GM20000 (cell line): ENCODE measurements at places on chromosomes 2 and 18.

DNA sequence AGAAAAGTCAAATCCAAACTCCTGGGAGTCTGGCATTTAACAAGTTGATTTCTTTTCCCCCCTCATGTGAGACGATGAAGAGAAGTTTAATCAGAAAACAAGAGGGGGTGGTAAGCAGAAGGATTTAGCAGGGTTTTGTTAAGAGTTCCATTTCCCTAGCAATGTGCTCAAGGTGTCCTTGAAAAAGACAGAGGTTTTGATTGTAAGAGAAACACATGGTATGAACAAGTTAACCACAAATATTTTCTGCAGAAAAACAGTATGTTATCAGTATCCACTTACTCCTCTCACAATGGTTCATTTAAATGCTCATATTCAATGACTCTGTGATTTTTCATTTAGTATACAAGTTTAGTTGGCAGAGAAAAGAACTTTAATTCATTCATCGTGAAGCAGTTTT lies 26.8 kb downstream of the LAMA1 start:
- no peak for DNase-seq

- no peak for DNase-seq
These were observed 18.9 kb downstream of the CELF4 start for GRCh38 chr18:37546651-37547050.

DNA sequence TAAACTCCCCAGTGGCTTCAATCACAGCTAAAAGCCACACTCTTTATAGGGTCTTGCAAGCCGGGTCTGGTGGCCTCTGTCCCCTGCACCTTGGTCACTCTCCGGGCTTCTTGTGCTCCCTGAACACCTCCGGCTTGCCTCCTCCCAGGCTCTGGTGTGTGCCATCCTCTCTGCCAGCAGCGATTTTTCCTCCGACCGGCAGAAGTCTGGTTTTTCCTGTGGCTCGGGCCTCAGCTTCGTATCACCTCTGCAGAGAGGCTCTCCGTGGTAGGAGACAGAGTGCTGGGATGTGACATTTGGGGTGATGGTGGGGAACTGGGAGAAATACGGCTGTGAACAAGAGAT lies 58.8 kb upstream of the HPCAL1 start:
- no peak for DNase-seq

GRCh38 chr2:227608561-227609338 lies 5.9 kb downstream of the SCYGR3 start:
- no peak for DNase-seq

- DNase-seq, result no peak
These were observed 15.1 kb downstream of the KLF11 start for GRCh38 chr2:10058251-10059015.

DNA sequence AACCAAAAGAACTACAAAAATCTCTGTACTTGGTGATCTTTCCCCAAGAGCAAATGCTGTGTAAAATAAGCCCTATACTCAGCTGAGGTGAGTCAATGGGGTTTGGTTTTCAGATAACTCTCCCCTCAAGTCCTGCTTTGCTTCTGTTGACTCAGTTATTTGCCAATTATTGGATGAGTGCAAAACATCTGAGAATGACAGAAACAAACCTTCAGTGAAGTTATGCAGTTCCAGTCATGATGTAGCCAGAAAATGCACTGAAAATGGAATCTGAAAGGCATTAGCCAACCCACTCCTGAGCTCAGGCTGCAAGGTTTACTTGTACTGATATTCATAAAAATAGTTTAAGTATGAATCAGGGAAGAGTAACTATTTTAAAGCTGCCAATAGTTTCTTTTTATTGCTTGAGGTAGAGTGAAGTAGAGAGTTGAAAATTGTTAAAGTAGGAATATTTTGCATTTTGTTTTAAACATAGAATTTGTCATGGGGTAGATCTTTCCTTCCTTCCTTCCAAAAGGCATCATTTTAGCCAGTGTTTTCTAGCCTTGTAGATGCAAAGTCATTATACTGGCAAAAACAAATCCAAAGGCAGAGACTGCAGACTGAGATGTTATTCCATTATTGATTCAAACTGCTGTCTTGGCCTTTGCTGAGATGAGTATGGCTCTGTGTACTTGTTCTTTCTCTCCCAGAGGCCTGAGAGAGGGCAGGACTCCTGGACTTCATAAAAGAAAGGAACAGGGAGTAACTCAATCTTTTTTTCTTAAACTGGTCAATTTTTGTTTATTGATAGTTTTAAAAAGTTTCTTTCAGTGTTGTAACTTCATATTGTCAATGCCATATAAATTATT lies 215.3 kb downstream of the RND3 start:
- no peak for DNase-seq

DNA sequence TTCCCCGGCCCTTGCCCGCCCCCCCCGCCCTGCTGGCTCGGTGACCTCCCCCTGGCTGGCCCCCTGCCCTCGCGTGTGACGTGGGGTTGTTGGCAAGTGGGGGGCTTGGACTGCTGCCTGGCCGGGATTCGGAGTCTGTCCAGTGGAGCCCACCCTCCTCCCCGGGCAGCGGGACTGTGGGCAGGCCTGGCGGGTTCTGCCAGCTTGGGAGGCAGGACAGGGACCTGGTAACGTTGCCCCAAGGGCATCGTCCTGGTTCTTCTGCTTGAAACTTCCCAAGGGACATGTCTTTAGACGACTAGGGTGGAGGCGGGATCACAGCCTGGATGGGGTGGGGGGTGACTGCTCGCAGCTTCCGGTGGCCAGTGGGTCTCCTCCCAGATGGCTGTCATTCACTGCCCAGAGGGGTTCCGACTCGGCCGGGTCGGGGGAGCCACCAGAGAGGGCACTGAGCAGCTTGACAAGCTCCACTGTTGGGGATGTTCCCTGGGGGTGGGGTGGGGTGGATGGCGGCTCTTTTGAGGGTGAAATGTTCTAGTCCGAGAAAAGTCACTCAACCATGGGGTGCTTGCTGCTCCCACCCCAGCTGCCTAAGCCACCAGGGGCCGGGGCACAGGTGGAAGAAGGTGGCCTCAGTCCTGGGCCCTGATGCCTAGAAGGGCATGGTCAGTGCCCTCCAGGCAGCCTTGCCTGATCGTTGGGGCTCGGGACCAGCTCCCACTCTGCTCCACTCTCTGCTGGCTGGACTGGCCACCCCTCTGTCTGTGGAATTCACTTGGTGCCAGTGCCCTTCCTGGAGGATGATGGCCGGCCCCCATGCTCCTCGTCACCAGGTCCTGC lies 4.3 kb upstream of the HS6ST1 start:
- DNase-seq, result no peak

GRCh38 chr2:234521536-234521935 lies 24.7 kb upstream of the ARL4C start:
- no peak for DNase-seq

- DNase-seq, result no peak
These were observed 807.1 kb downstream of the RNF144A start for GRCh38 chr2:7724336-7724735.

- DNase-seq, result no peak
These were observed 156.8 kb upstream of the UBE2E3 start for GRCh38 chr2:180823546-180824141.

GRCh38 chr2:163723881-163724280 lies 11.9 kb downstream of the FIGN start:
- no peak for DNase-seq

GRCh38 chr18:31097666-31098065 lies 4.6 kb downstream of the DSC2 start:
- DNase-seq, result no peak

DNA sequence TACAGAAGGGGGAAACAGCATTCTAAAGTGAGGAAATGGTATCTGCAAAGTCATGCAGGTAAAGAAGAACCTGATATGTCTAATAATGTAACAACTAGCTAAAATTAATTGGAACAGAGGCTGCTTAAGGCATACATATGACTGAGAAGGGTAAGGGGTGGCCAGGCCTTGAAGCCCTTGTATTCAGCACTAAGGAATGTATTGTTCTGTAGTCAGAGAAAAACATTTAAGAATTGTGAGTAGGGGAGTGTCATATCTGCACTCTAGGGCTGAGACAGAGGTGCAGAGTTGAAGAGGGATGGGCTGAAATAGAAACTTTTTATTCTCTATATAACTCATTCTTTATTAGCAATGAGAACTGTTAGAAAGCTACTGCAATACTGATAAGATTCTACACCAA lies 145.5 kb upstream of the CHAC2 start:
- DNase-seq, result no peak
